Stimulated activated CD4-positive, alpha-beta T cell treated with anti-CD3 and anti-CD28 coated beads, TNF-alpha, amount 100 ng/mL, for 24 hours (primary cell): ENCODE measurements at places on chromosomes 11 and 22.

- no peak for DNase-seq
Observed at GRCh38 chr11:37230865-37231264, 632.8 kb upstream of the RAG2 start.

GRCh38 chr11:11476499-11476898 is 123.4 kb upstream of the CSNK2A3 start:
- DNase-seq = no peak

DNA sequence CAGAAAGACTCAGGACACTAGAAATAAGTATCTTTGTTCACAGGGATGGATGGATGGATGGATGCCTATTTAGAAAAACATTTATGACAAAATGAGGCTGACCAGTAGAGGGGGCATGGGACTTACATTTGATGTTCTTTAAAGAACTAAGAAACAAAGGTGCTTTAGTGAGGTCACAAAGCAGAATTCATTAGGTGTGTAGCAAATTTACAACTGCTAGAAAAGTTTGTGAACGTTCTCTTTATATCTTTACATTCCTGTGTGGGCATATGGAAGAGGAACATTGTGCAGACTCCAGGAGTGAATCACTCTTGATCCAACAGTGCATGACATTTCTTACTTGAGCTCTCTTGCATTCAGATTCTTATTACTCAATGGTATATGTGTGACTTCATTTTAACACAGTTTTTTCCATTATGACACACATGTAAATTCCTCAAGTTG is 15.8 kb upstream of the SIK2 start:
- DNase-seq = no peak

GRCh38 chr22:30245985-30246813 is at the start of gene LIF:
Gene LIF (minus strand): TSS chr22:30246759. CDS start chr22:30246695, 64 bp downstream.
- peak; percentile 31 for DNase-seq

DNA sequence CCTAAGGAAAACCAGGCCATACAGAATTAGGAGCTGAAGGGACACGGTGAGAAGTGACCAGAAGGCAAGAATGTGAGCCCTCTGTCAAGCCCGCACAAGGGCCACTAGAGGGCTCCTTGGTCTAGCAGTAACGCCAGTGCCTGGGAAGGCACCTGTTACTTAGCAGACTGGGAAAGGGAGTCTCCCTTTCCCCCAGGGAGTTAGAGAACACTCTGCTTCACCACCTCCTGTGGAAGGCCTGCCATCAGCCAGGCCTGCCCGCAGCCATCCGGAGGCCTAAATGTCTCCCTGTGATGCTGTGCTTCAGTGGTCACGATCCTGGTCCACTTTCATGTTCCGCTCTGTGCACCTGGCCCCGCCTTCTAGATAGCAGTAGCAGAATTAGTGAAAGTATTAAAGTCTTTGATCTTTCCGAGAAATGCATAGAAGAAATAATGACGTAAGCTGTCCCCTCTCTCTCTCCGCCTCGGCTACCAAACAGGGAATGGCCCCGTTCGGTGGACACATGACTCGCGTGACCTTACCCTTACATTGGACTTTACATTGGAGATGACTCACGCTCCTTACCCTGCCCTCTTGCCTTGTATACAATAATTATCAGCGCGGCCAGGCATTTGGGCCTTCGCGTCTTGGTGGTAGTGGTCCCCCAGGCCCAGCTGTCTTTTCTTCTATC is 10.7 kb upstream of the GSTP1 start:
- DNase-seq = no peak

GRCh38 chr22:36365020-36365411 is 22.8 kb downstream of the MYH9 start:
- peak; percentile 86 for DNase-seq

DNA sequence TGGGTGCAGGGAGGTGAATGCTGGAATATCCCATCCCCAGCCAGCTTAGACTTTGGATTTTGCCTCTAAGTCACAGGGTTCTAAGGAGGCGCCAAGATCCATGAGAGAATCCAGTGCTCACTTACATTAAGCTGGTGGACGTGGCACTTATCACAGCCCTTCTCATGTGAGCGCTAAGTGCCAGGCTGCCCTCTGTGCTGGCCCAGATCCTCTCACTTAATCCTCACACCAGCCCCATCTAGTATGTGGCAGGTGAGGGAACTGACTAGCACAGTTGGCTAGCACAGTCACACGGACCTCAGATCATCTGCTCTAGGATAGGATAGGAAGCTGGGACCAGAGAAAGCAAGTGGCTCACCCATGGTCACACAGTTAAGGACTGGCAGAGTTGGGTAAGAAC is 3.6 kb downstream of the HMOX1 start:
- DNase-seq = no peak

GRCh38 chr11:126660321-126660720 is 304.8 kb downstream of the ST3GAL4 start:
- DNase-seq = no peak

DNA sequence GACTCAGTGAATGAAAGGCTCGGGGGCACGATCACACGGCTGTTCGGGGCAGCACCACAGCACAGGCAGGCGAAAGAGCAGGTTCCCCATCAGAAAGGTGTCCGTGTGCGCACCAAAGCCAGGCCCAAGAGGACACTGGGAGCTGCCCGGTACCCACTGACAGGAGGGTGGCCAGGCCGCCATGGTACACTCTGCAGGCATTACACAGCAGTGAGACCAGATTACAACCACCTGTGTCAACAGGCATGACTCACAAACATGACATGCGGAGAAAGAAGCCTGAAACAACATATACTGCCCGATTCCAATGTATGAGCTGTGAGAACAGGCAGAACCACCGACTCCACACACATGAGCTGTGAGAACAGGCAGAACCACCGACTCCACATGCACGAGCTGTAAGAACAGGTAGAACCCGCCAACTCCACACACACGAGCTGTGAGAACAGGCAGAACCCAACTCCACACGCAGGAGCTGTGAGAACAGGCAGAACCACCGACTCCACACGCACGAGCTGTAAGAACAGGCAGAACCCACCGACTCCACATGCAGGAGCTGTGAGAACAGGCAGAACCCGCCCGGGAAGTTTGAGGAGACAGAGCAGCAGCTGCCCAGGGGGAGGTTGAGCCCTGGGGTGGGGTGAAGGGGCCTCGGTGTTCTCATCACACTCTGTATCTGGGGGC is 32.6 kb downstream of the KIAA0930 start:
- DNase-seq = no peak

DNA sequence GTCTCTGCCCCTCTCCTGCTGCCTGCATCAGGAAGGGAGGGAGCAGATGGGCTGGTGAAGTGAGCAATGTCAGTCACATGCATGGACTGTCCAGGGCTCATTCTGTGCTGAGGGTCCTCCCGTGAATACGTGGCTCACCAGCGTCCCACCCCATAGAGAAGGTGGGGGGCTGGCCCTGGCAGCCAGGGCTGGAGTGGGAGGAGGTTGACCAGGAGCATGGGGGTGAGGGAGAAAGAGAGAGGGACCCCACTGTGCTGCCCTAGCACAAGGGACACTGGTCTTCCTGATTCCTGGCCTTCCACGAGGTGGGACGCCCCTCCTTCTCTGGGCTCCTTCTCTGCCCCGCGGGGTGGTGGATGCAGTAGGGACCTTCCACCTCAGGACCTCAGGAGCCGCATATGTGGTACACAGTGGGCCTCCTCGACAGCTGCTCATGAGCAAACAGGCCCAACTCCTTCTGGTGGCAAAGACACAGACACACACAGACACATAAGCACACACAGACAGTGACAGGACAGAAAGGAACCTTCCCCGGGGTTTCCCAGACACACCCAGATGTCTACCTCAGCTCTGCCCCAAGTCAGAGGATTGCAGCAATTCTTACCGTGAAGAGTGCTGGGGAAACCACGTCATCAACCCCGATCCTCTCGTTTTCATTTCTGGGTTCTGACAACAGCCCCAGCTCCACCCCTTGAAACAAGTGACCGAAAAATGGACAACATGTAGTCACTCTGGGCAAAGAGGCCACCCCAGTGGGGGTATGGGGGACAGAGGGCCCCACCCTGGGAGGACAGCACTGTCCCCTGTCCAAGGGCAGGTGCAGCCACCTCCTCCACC is 3.6 kb upstream of the APOBEC3A start:
- DNase-seq = peak; percentile 48
